ENCODE measurements at places on chromosomes 12 and 14.

DNA sequence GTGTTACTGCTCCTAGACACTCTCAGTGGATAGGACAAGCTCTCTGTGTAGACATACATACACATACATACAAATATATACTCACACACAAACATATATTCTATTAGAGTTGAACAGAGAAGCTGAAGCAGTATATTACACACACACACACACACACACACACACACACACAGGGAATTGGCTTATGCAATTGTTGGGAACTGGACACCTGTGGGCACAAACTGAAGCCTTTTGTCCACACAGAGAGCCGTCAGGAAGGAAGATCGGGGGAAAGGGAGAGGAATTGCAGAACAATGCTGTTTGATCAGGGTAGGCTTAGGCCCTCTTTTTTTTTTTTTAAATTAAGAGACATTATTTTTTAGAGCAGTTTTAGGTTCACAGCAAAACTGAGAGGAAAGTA lies 180.7 kb upstream of the DDHD1 start:
- no peak for DNase-seq

DNA sequence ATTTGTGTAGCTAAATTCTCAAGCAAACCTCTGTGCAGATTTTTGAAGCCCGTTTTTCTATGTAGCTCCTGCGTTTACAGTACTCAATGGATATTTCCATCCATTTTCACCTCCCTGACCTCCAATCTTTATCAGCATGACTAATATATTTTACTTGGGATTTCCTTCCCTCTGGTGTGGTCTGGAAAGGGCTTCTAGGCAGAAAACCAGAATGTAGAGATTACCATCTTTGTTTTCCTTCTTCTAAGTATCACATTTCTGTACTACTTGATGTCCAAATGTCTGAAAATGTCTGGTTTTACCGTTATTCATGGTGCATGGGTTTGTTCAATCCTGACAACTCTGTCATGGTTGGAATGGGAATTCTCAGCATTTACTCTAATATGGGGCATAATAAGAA lies 907.6 kb upstream of the FLRT2 start:
- no peak for DNase-seq

GRCh38 chr14:89454996-89455395 lies 38.0 kb upstream of the FOXN3 start:
- no peak for DNase-seq

DNA sequence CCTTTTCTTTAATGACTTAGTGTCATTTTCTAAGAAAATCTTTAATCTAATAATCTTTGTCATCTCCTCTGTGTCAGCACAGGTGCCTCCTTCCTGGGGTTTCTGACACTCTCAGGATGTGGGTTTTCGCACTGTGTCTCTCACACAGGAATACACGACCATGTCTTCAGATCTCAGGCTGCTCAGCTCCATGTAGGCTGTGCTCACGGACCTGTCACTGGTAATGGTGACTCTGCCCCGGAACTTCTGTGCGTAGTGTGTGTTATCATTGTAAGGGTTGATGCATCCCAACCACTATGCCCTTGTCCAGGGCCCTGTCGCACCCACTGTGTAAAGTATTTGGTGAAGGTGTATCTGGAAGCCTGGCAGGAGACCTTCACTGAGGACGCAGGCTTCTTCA lies 647.8 kb downstream of the TMEM121 start:
- DNase-seq, result peak; percentile 35

GRCh38 chr14:28765169-28765830 lies 1.3 kb upstream of the FOXG1 start:
- DNase-seq, result no peak

- peak; percentile 50 for DNase-seq
Observed at GRCh38 chr14:70807898-70808415, 1.4 kb downstream of the MAP3K9 start.

DNA sequence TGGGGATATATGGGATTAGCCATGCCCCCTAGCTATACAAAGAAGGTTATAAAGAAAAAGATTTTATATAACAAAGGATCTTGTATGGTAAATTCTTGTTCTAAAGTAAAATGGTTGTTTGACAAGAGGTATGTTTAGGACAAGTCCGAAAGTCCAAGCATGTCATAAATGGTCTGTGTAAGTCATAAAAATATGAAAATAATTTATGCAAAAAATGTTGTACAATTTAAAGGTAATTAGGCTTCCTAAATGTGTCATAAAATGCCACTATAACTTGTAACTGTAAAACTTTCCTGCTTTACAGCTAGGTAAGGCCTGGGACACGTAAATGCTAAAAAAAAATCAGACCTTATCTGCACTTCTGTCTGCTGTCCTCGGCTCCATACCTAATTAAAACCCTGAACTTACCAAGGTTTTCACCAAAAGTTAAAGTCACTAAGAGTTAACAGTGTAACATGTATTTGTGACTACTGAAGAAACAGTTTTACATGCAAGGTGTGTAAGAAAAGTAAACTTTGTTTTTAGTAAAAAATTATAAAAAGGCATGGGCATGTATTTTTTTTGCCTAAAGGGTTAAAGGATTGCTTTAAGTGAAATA lies 110.0 kb upstream of the RESF1 start:
- DNase-seq, result no peak

DNA sequence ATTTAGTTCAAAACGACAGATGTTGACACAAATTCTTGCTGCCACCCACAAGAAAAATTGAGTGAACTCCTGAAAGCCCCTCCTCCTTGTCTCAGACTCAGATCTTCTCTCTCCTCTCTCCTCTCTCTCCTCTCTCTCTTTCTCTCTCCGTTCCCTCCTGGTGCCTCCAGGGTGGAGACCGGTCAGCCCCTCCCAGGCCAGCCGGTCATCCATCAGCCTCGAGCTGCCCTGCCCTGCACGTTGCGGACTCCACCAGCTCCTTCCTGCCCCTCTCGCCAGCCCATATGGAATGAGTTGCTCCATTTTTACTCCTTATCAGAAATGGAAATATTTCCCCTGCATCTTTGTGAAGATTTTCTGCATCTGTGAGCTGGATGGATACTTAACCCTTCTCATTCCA lies 103.8 kb downstream of the TBX5 start:
- DNase-seq, result no peak

GRCh38 chr12:80186727-80187217 lies 87.4 kb downstream of the OTOGL start:
- no peak for DNase-seq

GRCh38 chr12:29102741-29103140 lies 46.3 kb upstream of the FAR2 start:
- no peak for DNase-seq

GRCh38 chr12:69816082-69816481 lies 8.9 kb upstream of the MYRFL start:
- no peak for DNase-seq

DNA sequence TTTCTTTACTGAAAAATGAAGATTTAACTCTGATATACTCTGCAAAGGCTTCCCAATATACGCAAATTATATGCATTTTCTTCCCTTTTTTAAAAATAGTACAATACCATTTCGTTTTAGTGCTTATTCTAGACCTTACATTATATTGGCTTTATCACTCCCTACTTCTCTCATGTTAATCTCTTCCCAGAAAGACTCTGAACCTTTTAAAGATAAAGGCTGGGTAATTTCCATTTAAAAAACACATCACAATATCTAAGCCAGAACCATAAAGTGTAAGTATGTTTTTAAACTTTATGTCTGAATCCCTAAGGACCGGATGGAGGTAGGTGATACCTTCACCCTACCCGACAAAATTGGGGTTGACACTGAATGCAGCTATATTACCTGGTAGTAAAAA lies 320.8 kb downstream of the DIO2 start:
- DNase-seq, result no peak

- no peak for DNase-seq
Observed at GRCh38 chr12:93706824-93707223, 29.6 kb downstream of the CRADD start.

DNA sequence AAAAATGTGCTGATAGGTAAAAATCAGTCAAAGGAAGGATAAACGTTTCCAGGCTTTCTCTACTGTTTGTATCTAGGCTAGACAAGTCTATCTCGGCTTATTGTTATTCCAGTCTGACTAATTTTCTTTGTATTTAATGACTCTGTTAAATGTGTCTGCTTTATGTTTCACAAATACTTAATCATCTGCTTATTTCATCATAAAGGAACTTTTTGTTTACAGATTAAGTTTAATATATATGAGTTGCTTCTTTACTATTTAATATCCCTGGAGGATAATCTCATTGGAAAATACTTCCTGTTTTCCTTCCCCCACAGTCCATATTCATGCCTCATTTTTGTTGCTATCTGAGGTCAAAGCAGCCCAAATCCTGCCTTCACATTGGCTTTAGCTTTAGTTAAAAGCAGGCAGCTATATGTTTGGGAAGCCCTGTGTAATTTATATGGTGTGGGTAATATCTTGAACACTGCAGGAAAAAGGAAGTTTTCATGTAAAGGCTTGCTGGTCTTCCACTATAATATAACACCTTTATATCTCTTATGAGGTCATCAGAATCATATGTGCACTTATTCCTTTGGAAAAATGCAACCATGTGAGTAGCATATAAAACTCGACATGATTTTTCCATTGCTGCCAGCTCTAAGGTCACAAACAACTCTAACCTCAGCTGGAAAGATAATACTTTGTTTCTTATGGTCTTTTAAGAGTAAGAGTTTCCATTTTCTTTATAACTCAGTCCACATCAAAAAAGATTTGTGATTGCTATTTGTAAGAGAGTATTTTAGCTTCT lies 76.8 kb downstream of the ALX1 start:
- DNase-seq, result no peak

DNA sequence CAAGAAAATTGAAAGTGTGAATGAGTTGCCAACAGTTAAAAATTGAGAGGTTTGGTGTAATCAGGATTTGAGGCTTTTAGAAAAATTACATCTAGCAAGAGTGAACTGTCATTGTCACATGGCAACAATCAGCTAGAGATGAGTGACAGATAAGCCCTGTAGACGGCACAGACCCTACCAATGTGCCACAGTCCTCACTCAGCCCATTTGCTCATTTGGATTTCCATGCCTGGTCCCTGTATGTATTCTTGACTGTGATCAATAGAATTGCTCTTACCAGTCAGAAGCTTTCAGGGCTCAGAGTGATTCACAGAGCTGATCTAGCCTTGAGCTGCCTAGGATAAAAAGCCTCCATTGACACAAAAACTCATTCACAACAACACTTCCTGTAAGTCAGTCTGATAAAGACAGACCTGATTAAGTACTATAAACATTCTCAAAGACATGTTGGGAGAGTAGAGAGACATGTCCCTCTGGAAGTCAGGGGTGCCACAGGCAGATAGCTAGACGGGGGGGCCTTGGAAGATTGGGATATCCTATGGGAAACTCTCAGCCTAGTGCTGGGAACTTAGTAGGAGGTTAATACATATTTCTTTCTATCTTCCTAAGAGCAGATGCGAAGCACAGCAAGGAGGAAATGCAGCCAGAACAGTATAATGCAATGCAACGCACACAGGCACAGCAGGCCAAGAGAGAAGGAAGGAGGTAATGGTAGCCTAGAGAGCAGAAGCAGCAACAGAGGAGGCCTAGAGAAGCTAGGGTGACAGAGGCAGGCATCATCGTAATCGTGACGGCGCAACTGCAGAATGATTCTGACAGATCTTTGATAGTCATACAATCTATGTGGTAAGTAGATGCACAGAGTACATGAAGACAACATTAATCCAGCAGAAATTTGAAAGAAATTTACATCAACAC lies 2.0 kb upstream of the PELI2 start:
- DNase-seq, result no peak

DNA sequence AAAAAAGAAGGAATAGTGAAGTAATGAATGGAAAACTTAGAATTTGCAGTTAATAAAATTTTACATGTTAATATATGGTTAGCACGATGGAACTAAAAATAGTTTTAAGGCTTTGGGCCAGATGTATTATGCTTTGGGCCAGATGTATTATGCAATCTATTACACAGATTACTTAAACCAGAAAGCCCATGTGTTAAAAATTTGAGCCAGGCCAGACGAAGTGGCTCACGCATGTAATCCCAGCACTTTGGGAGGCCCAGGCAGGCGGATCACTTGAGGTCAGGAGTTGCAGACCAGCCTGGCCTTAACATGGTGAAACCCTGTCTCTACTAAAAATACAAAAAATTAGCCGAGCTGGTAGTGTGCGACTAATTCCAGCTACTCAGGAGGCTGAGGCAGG lies 17.2 kb downstream of the IFT81 start:
- DNase-seq, result no peak

DNA sequence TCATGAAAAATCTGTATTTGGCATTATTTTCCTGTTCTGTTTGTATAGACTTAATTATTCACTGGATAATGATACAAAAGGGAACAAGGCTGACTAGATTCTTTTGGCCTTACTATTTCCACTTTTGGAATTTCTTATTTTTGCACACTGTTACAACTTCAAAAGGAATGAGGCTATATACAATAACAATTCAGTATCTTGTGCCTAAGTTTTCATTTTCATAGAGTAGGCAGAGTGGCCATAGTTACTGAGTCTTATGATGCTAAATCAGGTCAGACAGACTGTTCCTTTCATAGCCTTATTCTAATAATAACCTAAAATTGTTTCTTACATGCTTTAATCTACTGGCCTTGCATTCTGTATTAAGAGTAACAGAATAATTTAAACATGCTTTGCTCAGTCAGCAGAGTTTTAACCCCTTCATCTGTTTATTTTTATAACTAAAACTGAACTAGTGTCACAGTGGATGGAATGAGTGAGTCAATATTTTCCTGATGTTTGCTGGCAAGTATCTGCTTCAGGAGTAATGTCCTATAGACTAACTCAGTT lies 10.5 kb downstream of the TTC8 start:
- DNase-seq, result no peak

DNA sequence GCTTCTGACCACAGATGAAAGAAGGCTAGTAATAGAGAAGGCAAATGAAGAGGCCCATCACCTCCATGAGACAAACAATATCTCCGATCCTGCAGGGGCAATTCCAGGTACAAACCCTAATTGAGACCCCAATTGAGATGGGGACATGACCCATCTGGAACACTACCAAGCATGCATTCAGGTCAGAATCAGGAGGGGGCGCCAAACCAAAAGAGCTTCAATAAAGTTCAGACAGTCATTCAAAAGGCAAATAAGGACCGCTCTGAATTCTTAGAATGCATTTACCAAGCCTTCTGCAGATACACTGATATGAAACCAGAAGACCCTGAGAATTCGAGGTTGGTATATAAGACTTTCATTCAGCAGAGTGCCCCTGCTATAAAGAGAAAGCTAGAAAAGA lies 10.2 kb upstream of the EDDM3B start:
- peak; percentile 28 for DNase-seq

- no peak for DNase-seq
Observed at GRCh38 chr14:102508774-102509745, 516 bp downstream of the ANKRD9 start.

- DNase-seq, result no peak
Observed at GRCh38 chr12:2698566-2698965, 96.2 kb upstream of the FKBP4 start.
